T-helper 2 cell treated with Interferon-gamma antibody and Interleukin-4, amounts not matched to agents 100 ng/mL and 5 ng/mL, for 36 hours (primary cell): ENCODE measurements at places on chromosomes 2 and 18. TPM values are rescaled to one million over a fixed set of nuclear protein-coding genes. Genes with fewer than 3 reads are reported as not detected.

LRP1B gene
- not detected in 2 replicates for total RNA-seq

SLC9A4 gene
- 0.11 and 0.18 TPM in 2 replicates for total RNA-seq

SEH1L gene
- total RNA-seq = 68.9 and 69.3 TPM in 2 replicates

SLC19A3 gene
- total RNA-seq = not detected in 2 replicates

EPAS1 gene
- total RNA-seq = 21.1 and 28.2 TPM in 2 replicates

ANKRD30BL gene
- total RNA-seq = not detected in 2 replicates

HAAO gene
- total RNA-seq = 2.2 and 2.4 TPM in 2 replicates

MAP2 gene
- 0.05 TPM in 1 of 2 replicates, not detected in the other for total RNA-seq

PLEKHA3 gene
- 24.0 and 24.9 TPM in 2 replicates for total RNA-seq

FBXO36 gene
- total RNA-seq = 0.41 and 0.52 TPM in 2 replicates

SETBP1 gene
- 4.3 and 4.4 TPM in 2 replicates for total RNA-seq

ADNP2 gene
- 27.1 and 28.6 TPM in 2 replicates for total RNA-seq

HEATR5B gene
- 22.1 and 23.4 TPM in 2 replicates for total RNA-seq

G6PC2 gene
- not detected in 2 replicates for total RNA-seq

PPP1R1C gene
- 0.48 TPM in 1 of 2 replicates, not detected in the other for total RNA-seq

OSBPL6 gene
- 0.61 and 0.70 TPM in 2 replicates for total RNA-seq

RBM44 gene
- 0.84 and 0.93 TPM in 2 replicates for total RNA-seq

FECH gene
- 17.0 and 18.1 TPM in 2 replicates for total RNA-seq
